CD4-positive, alpha-beta T cell treated with Interleukin-15 for 1 hour (primary cell): ENCODE measurements at places on chromosomes 5 and 9.

DNA sequence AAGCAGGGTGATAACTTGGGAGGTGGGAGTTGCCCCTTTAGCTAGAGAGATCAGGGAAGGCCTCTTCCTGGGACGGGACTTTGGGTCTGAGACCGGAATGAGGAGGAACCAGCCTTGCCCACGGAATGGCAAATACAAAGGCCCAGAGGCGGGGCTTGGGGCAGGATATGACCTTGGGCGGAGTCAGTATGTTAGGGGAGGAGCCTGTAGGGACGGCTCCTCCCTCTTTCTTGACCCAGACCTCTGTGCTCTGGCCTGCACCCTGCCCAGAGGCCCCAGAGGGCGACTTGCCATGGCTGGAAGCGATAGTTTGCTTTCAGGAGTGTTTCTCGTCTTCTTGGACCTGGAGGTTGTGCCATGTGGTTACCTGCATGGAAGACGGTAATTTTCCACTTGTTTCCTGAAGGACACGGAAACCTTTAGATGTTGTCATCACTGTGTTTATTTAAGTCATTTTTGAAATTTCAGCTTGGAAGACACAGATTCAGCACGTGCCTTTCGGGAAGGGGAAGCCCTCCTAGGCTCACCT lies 85.6 kb downstream of the DAB2IP start:
- DNase-seq, result no peak

GRCh38 chr5:125106881-125107280 lies 360.4 kb upstream of the ZNF608 start:
- DNase-seq, result no peak

DNA sequence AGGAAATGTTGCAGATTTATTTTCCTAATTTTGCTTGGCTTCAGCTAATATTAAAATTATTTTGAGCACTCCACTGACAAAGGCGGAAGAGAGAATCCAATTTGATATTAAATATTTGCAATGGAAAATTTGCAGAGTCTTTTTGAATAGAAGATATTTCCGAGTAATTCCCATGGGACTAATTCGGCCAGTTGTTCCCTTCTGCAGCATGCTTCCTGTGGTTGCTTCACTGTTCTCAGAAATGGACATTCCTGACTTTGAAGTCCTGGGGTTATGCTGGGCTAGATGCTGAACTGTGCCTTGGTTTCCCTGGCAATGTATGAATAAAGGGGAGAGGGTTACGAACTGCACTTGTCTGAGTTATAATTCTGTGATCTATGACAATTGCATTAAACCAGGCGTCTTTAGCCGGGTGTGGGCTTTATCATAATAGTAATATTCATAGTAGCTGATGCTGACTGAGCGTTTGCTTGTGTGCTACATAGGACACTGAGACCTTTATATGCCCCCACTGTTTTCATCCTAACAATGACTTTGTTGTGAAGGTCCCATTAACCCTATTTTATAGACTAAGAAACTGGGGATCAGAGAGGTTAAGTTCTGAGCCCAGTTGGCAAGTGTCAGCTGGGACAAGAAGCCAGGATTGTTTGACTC lies 114.5 kb upstream of the SPRY4 start:
- no peak for DNase-seq

GRCh38 chr5:81760521-81760920 lies 9.6 kb upstream of the SSBP2 start:
- DNase-seq, result no peak

GRCh38 chr9:130143958-130144366 lies 28.2 kb upstream of the NCS1 start:
- no peak for DNase-seq

DNA sequence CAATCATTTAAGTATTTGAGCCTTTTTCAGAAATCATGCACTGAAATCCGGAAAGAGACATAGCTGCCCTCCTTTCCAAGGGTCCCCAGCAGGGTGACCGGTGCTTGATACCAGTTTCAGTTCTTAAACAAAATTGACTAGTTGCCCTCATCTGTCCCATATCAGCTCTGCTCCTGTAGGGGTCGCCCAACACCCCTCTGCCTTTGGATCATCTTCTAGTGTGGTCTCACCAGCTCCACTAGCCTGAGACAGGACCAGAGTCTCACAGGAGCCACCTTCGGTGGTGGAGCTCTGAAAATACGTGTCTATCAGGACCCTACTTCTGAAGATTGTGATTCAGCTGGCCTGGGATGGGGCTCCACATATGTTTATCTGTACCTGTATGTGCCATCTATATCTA lies 428.2 kb downstream of the ENC1 start:
- DNase-seq, result no peak

DNA sequence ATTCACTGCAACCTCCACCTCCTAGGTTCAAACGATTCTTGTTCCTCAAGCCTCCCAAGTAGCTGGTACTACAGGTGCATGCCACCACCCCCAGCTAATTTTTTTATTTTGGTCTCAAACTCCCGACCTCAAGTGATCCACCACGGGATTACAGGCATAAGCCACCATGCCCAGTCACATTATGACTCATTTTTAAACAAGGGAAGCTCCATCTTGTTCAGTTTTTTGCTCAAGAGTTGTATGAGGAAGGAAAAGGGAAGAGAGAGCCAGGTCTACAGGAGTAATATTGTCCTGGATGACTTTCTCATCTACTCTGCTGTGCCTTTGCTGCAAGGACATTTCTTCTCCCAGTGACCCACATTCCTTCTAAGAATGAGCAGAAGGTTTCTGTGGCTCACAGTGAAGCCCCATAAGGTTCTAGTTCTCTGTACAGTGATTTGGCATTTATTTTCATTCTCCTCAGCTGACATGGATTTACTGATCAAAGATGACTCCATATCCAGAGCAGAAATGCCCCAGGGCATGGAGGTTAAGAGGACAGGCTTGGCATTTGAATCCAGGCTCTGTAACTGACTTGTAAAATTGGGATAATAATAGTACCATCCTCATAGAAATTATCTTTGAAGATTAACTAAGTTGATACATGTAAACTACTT lies 153.5 kb downstream of the CDH6 start:
- no peak for DNase-seq

- no peak for DNase-seq
Observed at GRCh38 chr5:117473165-117473564, 898.5 kb upstream of the SEMA6A start.

- DNase-seq, result no peak
Observed at GRCh38 chr5:11400316-11400715, 503.9 kb downstream of the CTNND2 start.

GRCh38 chr5:88892669-88893068 lies 9.7 kb upstream of the MEF2C start:
- no peak for DNase-seq
